Activated CD4-positive, alpha-beta T cell treated with anti-CD3 and anti-CD28 coated beads, Interleukin-2, amount 10 ng/mL, durations not matched to agents 7 days and 5 days (primary cell): ENCODE measurements at places on chromosomes 1 and 21.
A peak's percentile ranks its signal among the peaks of the same experiment; 100 is the strongest.

GRCh38 chr1:93219443-93219842, 38.9 kb downstream of the CCDC18 start:
- H3K36me3 ChIP-seq: peaks cover 65% of the 10 kb centered on the region
- DNase-seq: peak; percentile 50
- H3K27ac ChIP-seq: peak overlapping the region; percentile 83

GRCh38 chr1:156961709-156962108, 41.3 kb downstream of the LRRC71 start:
- H3K4me1 ChIP-seq: peaks cover 50% of the 10 kb centered on the region
- peak overlapping the region; percentile 58 for H3K27ac ChIP-seq
- H3K4me3 ChIP-seq: peak overlapping the region; percentile 59
- H3K36me3 ChIP-seq: peaks cover 55% of the 10 kb centered on the region

DNA sequence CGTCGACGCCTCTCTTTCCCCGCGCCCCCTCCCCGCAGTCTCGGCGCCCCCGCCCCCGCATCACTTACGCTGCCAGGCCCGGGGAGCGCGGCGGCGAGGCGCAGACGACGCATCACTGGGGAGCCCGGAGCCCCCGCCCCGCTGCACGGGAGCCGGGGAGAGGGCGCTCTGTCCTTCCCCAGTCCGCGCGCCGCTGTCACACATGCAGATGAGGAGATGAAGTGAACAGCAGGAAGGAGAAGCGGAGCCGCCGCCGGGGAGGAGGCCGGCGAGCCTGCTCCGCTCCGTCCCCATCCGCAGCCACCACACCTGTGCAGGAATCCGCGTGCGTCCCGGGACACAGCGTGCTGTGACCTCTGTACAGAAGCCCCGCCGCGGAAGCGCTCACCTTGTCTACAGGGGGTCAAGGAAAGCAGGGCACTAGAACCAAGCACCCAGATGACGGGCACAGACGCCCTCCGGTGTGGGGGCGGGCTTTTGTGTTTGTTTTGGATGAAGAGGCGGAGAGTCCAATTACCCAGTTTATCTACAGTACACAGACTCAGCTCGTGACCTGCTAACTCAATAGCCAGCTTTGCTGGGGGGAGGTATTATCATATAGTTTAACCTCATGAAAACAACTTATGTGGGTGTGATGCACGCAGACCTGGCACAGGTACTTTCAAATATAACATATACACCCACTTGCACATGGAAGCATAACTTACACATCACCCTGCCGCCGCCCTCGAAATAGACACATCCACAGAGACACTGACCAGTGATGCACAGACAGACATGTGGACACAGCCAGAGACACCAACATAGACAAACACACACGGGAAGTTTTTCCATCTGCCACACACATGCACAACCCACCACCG, 12.4 kb downstream of the KLHDC8A start:
- H3K36me3 ChIP-seq: no peaks in the 10 kb centered on the region
- H3K27me3 ChIP-seq: peaks cover 54% of the 10 kb centered on the region
- peaks cover 6% of the 10 kb centered on the region for H3K4me1 ChIP-seq
- H3K27ac ChIP-seq: no peak overlapping the region
- DNase-seq: peak; percentile 29

- no peak overlapping the region for H3K4me3 ChIP-seq
- no peaks in the 10 kb centered on the region for H3K36me3 ChIP-seq
- H3K4me1 ChIP-seq: no peaks in the 10 kb centered on the region
- H3K27ac ChIP-seq: no peak overlapping the region
Measured at GRCh38 chr1:203182387-203182953, 4.0 kb downstream of the CHI3L1 start.

GRCh38 chr1:94044290-94044790, 76.6 kb downstream of the ABCA4 start:
- peaks cover 5% of the 10 kb centered on the region for H3K4me1 ChIP-seq
- no peak for DNase-seq
- H3K27ac ChIP-seq: no peak overlapping the region
- no peak overlapping the region for H3K4me3 ChIP-seq

DNA sequence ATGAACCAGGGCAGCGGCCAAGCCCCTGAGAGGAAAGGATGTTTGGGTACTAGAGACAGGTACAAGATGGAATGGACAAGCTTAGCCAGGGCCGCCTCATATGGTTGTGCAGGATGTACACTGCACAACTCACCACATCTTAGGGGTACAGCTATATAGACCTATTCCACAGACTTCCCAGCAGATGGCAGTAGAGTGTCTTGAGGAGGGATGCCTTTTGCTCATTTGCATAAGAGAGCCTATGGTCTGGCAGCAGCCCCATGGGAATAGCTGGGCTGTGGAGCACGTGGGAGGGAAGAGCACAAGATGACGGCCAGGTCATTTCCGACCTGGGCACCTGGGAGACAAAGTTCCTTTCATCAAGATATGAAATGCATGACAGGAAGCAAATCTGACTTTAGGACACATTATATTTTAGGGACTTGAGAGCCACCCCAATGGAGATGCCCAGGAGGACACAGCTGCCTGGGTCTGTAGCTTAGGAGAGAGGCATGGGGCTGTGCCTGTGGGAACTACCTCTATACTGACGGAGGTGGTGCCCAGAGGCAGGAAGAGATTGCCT, 215.5 kb downstream of the KCNJ6 start:
- H3K27me3 ChIP-seq: peaks cover 3% of the 10 kb centered on the region
- H3K4me1 ChIP-seq: no peaks in the 10 kb centered on the region
- no peaks in the 10 kb centered on the region for H3K36me3 ChIP-seq
- H3K27ac ChIP-seq: no peak overlapping the region
- DNase-seq: peak; percentile 32

DNA sequence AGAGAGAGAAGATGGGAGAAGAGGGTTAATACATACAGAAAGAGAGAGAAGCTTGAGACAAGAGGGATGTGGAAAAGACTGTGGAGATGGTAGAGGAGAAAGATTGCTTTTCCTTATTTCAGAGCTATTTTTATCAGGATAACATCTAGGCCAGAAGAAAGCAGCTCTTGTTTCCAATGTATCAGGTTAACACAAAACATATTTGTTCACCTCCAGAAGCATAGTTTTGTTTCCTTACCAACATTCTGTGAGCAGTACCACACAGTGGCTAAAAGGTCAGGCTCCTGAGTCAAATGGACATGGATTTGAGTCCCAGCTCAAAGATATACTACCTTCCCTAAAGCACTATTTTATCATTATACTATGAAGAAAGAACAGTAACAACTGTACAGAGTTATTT, 185.5 kb downstream of the DUSP10 start:
- H3K4me1 ChIP-seq: no peaks in the 10 kb centered on the region
- no peak overlapping the region for H3K4me3 ChIP-seq
- H3K27me3 ChIP-seq: peaks cover 14% of the 10 kb centered on the region
- no peaks in the 10 kb centered on the region for H3K36me3 ChIP-seq

- H3K27ac ChIP-seq: no peak overlapping the region
- no peak overlapping the region for H3K4me3 ChIP-seq
- H3K27me3 ChIP-seq: no peaks in the 10 kb centered on the region
- DNase-seq: no peak
- H3K4me1 ChIP-seq: peaks cover 10% of the 10 kb centered on the region
Measured at GRCh38 chr1:234938135-234938534, 190.5 kb downstream of the TOMM20 start.

- DNase-seq: no peak
- H3K27me3 ChIP-seq: no peaks in the 10 kb centered on the region
- H3K4me3 ChIP-seq: no peak overlapping the region
- no peaks in the 10 kb centered on the region for H3K4me1 ChIP-seq
Measured at GRCh38 chr21:33811167-33812010, 104.2 kb downstream of the ATP5PO start.

DNA sequence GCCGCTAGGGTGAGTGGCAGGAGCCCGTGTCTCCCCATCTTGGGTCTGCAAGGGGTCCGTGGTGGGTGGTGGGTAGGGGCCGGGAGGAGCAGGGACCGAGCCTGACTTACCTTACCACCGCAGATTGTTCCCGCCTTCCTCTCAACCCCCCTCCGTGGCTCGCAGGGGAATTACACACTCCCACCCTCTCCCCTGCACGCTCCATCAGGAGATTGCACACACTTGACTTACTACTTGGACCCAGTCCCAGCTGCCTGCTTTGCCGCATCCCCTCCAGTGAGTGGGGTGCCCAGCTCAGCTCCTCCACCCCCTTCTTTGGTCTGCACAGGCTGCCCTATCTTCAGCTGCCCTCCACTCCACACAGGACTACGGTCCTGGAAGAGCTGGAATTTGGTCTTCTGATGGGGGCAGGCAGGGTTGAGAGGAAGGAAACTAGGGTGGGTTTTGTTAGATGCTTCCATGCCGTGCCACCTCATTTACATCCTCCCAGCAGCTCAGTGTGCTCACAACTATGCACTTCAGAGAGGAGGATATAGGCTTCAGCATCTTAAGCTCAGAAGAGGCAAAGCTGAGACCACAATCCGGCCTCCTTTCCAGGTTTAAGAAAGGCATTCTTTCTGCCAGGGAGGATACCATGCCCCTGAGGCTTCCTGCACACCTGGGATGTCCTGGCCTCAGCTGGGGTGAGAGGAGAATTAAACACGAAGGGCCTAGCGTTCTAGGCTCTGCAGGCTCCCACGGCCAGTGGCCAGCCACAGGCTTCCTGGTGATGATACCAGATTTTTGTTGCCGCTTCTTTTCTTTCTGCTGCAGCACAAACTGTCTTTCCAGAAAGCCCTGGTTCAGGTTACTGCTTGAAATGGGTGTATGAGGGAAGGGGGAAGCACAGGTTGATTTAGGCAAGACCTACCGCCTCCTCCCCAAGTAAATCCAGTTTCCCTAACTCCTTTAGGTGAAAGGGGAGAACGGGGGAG, 2.3 kb downstream of the KCNC4 start:
- DNase-seq: no peak
- H3K36me3 ChIP-seq: peaks cover 2% of the 10 kb centered on the region
- peak overlapping the region; percentile 71 for H3K27ac ChIP-seq
- H3K27me3 ChIP-seq: peaks cover 11% of the 10 kb centered on the region
- H3K4me1 ChIP-seq: peaks cover 51% of the 10 kb centered on the region

- no peaks in the 10 kb centered on the region for H3K27me3 ChIP-seq
- H3K4me1 ChIP-seq: peaks cover 10% of the 10 kb centered on the region
- no peak for DNase-seq
- no peak overlapping the region for H3K4me3 ChIP-seq
- no peak overlapping the region for H3K27ac ChIP-seq
Measured at GRCh38 chr1:121558514-121558913, 373.7 kb downstream of the SRGAP2C start.

- H3K27ac ChIP-seq: no peak overlapping the region
- H3K4me3 ChIP-seq: no peak overlapping the region
- no peaks in the 10 kb centered on the region for H3K4me1 ChIP-seq
- H3K27me3 ChIP-seq: peaks cover 6% of the 10 kb centered on the region
- no peaks in the 10 kb centered on the region for H3K36me3 ChIP-seq
Measured at GRCh38 chr1:101323535-101323934, 86.7 kb downstream of the S1PR1 start.

DNA sequence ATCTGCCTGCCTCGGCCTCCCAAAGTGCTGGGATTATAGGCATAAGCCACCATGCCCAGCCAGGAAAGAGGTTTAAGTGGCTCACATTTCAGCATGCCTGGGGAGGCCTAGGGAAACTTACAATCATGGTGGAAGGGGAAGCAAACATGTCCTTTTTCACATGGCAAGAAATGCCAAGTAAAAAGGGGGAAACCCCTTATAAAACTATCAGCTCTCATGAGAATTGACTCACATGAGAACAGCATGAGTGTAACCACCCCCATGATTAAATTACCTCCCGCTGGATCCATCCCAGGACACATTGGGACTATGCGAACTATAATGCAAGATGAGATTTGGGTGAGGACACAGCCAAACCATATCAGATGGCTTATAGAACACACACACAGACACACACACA, 8.8 kb upstream of the KLHL12 start:
- H3K27ac ChIP-seq: no peak overlapping the region
- H3K4me3 ChIP-seq: no peak overlapping the region
- H3K36me3 ChIP-seq: peaks cover 8% of the 10 kb centered on the region
- no peak for DNase-seq

DNA sequence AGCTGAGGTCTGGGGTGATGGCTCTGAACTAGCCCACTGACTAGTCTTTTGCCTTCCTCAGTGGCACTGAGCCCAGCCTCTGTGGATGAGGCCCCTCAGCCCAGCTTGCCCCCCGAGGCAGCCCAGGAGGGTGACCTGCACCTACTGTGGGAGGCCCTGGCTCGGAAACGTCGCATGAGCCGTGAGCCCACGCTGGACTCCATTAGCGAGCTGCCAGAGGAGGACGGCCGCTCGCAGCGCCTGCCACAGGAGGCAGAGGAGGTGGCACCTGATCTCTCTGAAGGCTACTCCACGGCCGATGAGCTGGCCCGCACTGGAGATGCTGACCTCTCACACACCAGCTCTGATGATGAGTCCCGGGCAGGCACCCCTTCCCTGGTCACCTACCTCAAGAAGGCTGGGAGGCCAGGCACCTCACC, 87.8 kb downstream of the TRIM11 start:
- no peaks in the 10 kb centered on the region for H3K36me3 ChIP-seq
- no peaks in the 10 kb centered on the region for H3K27me3 ChIP-seq
- H3K27ac ChIP-seq: no peak overlapping the region
- H3K4me1 ChIP-seq: no peaks in the 10 kb centered on the region
- DNase-seq: no peak

- H3K4me1 ChIP-seq: peaks cover 7% of the 10 kb centered on the region
- no peak overlapping the region for H3K4me3 ChIP-seq
- no peak overlapping the region for H3K27ac ChIP-seq
- no peaks in the 10 kb centered on the region for H3K27me3 ChIP-seq
- no peaks in the 10 kb centered on the region for H3K36me3 ChIP-seq
Measured at GRCh38 chr1:39132505-39133339, 71.8 kb upstream of the MACF1 start.

- peaks cover 7% of the 10 kb centered on the region for H3K36me3 ChIP-seq
- peak; percentile 38 for DNase-seq
- H3K27ac ChIP-seq: peak overlapping the region; percentile 91
- H3K4me3 ChIP-seq: peak overlapping the region; percentile 94
- no peaks in the 10 kb centered on the region for H3K27me3 ChIP-seq
Measured at GRCh38 chr1:42334240-42335049, 590 bp downstream of the FOXJ3 start.

DNA sequence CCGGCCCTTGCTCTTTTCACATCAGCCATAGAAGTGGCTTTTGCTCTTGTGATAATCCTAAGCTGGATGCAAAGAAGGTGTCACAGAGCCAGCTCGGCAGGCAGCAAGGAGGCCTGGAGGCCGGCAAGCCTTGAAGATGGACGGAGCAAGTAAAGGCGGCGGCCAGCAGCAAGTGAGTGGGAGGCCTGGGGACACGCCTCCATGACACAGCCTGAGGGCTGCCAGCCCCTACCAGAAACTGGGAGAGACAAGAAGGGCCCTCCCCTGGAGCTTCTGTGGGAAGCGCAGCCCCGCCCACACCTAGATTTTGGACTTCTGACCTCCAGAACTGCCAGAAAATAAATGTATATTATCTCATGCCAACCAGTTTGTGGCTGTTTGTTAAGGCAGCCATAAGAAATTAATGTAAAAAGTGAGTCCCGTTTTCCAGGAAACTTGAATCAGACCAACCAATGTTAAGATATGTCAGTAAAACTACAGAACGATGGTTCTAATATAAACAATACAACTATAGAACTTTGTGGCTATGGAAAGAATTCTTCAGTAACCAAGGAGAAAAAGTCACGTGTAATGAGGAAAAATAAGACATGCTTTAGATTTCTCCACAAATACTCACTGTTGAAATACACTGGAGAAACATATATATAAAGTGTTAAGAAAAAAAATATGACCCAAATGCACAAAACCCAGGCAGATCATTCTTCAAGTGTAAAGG, 49.9 kb downstream of the BACE2 start:
- H3K27me3 ChIP-seq: peaks cover 11% of the 10 kb centered on the region
- no peak for DNase-seq

- H3K27me3 ChIP-seq: no peaks in the 10 kb centered on the region
- no peak for DNase-seq
- peaks cover 74% of the 10 kb centered on the region for H3K4me1 ChIP-seq
Measured at GRCh38 chr1:155011004-155011416, 8.4 kb downstream of the ZBTB7B start.
